Effector CD8-positive, alpha-beta T cell (primary cell): ENCODE measurements at places on chromosomes 13 and 19.
A peak's percentile ranks its signal among the peaks of the same experiment; 100 is the strongest.

DNA sequence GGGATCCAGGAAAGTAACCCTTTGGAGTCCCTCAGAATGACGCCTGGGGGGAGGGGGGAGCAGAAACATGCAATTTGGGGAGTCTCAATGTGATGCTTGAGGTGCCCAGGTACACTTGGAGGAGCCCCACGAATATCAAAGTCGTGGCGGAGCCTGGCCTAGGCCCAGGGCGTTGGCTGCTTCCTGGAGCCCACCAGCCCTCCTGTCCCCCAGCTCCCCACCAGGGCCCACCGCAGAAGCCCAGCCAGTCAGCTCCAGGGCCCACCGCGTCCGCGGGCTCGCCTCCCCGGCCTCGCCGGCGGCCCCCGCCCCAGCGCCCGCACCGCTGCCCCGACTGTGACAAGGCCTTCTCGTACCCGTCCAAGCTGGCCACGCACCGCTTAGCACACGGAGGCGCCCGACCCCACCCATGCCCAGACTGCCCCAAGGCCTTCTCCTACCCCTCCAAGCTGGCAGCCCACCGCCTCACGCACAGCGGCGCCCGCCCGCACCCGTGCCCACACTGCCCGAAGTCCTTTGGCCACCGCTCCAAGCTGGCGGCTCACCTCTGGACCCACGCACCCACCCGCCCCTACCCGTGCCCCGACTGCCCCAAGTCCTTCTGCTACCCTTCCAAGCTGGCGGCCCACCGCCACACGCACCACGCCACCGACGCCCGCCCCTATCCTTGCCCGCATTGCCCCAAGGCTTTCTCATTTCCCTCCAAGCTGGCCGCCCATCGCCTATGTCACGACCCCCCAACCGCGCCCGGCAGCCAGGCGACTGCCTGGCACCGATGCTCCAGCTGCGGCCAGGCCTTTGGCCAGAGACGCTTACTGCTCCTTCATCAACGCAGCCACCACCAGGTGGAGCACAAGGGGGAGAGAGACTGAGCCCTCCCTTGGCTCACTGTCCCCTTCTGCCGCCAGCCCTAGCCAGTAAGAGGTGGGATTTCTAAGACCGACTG, 2.1 kb downstream of the ZNF575 start:
- DNase-seq = peak; percentile 15

GRCh38 chr19:58196901-58197616, 14.2 kb downstream of the ZNF274 start:
- DNase-seq = no peak

GRCh38 chr13:60182907-60183306, 19.2 kb upstream of the DIAPH3 start:
- DNase-seq = no peak

DNA sequence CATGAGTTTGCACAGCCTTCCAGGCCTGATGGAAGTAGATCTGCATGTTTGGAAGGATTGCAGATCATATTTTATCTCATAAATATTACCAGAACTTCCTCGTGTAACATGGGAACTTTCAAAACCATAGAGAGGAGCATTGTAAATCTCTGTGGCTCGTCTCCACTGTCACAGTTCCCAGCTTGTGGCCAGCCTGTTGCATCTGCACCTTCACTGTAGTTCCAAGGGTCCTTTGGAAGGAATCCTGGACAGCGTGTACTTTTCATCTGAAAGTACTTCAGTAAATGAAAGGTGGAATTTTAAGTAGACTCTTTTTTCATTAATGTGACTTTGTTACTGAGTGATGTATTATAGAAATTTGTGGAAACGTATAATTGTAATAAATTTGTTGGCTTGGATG, 105.4 kb downstream of the ATP11A start:
- DNase-seq = no peak

GRCh38 chr13:97528518-97528917, 94.5 kb downstream of the RAP2A start:
- DNase-seq = no peak
